ENCODE measurements at places on chromosomes 16 and 17.

- DNase-seq, result no peak
These were observed 17.3 kb downstream of the KANSL1 start for GRCh38 chr17:46175891-46176290.

- no peak for DNase-seq
These were observed 2.6 kb downstream of the DNAH2 start for GRCh38 chr17:7720125-7720524.

DNA sequence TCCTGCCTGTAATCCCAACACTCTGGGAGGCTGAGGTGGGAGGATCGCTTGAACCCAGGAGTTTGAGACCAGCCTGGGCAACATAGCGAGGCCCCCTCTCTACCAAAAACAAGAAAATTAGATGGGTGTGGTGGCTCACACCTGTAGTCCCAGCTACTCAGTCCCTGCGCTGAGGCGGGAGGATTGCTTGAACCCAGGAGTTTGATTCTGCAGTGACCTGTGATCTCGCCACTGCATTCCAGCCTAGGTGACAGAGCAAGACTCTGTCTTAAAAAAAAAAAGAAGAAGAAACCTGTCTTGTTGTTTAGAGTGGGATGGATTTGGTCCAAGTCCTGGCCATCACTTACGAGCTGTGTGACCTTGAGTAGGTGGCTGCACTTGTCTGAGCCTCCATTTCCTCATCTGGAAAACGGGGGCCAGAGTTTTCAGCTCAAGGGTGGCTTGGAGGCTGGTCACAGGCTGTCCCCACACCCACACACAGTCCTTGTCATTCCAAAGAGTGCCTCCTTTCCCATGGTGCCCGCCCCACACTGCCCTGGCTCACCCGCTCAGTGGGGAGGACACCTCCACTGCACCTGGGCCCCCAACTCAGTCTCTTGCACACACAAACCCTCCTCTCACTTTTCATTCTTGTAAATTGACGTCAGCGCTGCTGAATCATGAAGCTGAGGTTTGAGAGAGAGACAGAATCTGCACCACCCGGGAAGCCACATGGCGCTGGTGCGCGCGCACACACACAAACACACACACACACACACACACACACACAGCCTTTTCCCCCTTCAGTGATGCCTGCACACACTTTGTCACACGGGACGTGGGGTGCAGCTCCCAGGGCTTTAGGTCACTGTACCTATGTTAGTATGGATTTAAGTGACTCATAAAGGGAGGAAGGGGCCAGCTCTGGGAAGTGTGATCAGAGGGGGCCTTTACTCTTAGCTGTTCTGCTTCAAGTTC, 4.2 kb downstream of the SOCS1 start:
- DNase-seq, result no peak

DNA sequence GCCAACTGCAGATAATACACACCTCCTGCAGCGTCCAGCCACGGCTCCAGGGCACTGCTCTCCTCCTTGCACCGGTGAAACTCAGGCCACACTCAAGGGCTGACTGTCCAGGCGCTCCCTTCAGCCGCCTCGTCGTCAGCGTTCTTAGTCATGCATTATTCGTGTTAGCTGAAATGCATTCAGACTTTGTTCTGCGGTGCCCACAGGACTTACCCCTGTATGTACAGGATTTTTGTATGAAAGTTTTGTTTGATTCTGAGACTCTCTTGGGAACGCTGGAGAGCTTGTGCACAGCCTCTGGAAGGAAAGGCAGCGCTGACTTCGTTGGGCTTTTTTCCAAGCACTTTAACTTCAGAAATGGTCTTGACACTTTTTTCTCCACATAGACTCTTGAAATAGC, 22.1 kb downstream of the CIBAR2 start:
- no peak for DNase-seq

DNA sequence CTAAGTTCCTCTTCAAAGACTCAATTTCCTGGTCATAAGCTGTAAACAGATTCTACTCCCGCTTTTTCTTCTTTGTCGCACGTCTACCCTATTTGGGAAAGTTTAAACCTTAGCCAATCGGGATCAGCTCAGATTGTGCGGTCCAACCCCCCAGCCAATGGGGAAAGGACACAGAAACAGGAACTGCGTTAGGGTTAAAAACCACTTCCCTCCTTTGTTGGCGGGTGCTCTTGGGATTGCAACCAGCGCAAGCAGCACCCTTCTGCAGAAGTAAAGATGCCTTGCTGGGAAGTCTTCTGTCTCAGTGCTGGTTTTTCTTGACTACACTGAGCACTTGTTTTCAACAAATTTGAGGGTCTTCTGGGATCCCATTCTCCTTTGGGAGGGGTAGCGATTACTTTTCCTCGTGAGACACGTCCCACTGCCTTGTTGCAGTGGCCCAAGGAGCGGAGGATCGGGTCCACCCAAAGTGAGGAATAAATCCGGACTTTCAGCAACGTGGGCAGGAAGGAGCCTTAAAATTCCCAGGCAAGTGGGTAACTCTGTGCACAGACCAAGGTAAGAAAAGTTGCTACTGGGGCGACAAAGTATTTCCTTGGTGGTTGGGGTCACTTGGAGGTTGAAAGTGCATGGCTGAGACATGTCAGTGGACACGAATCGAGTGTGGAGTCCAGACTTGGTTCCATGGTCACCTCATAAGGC, 1.0 kb upstream of the YPEL3 start:
- peak; percentile 41 for DNase-seq

DNA sequence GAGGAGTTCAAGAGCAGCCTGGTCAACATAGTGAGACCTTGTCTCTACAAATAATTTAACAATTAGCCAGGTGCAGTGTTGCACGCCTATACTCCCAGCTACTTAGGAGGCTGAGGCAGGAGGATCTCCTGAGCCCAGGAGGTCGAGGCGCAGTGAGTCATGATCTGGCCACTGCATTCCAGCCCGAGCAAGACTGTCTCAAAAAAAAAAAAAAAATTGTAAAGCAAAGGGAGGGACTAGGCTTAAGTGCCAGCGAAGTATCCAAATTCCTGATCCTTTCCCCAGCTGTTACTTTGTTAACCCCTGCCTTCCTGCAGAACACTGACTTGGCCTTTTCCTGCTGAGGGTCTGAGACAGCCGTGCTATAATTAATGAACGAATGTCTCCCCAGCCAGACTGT, 2.7 kb downstream of the GDPD3 start:
- DNase-seq, result no peak

DNA sequence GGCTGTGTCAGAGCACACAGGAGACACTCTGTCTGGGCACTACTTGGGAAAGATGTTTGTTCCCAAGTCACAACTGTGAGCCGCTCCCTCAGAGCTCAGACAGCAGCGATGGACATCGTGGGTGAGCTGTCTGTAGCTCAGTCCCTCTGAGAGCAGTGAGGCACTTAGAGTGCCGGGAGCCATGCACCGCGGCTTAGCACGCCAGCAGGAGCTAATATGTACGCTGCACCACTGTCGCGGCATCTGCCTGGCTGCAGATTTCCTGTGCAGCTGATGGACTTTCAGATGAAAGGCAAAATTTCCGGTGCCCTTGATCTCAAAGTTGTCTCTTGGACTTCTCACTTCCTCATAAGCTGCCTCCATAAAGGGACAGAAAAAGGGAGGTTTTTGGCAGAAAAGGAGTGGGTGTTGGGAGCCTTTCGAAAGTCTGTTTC, 92.8 kb upstream of the ZNF469 start:
- peak; percentile 35 for DNase-seq

- no peak for DNase-seq
These were observed 33.9 kb downstream of the MYH11 start for GRCh38 chr16:15822957-15823356.

GRCh38 chr17:1744551-1745512, 2.2 kb downstream of the SERPINF2 start:
- no peak for DNase-seq

DNA sequence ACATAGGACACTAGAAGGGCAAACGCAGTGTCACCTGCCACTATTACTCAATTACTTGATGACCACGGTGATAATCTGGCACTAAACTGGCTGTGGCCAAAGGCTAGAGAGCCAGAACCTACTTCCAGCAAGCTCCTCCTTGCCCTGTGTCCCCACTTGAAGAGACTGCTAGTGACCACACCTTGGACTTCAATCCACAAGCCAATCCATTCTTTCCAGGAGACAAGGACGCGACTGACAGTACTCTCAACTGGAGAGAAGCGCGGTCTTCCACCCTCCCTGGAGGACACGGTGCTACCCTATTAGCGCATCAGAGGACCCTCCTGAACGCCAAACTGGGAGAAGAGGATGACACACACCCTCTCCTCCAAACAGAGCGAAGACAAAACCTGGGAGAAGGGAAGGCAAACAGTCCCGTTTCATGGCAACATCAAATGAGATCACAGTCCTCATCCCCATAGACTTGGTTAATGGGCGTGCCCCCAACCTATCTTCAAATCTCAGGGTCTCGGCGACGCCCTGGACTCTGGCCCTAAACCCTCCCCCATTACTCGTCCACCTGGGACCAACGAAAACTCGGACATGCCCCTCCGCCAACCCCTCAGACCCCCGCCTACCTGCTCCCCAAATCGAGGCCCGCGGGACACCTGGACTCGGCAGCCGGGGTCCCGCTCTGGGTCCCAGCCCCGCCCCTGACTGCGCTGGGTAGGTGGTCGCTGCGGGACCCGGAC, 508 bp downstream of the FLCN start:
- DNase-seq, result peak; percentile 7

GRCh38 chr17:37725021-37725595, 19.8 kb downstream of the HNF1B start:
- DNase-seq, result no peak

DNA sequence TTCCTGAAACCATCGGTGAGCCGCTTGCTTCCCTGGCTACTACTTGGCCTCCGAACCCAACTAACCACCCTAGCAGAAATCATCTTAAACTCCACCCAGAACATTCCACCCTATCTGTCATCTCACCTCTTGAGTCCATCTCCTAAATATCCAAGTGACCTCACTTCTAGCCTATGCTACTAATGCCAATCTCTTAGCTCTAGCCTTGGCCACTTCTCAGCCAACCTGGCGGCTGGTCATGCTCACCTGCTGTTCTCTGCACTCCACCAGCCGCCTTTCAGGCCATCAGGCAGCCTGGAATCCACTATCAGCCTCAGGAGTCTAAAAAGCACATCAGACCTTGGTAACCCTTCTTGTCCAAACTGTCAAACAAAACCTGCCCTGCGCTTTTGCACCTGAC, 11.9 kb upstream of the CYTH1 start:
- DNase-seq, result no peak

- DNase-seq, result no peak
These were observed 61.2 kb downstream of the HS3ST3A1 start for GRCh38 chr17:13540546-13540945.

DNA sequence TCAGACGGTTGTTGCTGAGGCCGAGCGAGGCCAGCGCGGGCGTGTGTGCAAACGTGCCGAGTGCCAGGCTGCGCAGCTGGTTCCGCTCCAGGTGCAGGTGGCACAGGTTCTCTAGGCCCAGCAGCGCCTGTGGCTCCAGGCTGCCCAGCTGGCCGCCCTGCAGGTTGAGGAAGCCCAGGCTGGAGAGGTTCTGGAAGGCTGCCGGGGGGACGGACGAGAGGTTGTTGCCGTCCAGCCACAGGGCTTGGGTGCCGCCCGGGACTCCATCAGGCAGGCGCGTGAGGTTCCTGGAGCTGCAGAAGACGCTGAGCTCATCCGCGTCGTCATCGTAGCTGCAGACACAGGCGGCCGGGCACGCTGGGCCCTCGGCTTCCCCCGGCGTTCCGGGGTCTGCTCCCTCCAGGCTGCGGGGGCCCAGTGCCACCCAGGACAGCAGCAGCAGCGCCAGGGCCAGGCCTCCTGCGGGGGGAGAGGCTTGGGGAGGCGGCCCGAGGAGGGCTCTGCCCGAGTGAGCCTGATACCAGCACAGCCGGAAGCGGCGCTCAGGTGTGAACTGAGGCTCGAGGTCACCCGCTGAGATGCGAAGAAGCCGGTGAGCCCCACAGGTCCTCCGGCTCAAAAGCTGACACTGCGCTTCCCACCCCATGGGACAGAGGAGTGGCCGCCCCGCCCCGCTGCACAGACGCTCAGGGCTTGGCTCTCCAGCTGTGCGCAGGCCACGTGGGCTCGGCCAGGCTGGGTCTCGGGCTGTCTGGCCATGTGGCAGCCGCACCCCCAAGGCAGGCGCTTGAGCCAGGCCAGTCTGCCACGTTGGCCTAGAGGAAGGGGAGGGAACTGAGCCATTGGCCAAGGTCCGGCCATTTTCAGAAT, 1.3 kb downstream of the IGFALS start:
- no peak for DNase-seq

- DNase-seq, result peak; percentile 93
These were observed 77.0 kb upstream of the TNRC6C start for GRCh38 chr17:77881545-77881944.

DNA sequence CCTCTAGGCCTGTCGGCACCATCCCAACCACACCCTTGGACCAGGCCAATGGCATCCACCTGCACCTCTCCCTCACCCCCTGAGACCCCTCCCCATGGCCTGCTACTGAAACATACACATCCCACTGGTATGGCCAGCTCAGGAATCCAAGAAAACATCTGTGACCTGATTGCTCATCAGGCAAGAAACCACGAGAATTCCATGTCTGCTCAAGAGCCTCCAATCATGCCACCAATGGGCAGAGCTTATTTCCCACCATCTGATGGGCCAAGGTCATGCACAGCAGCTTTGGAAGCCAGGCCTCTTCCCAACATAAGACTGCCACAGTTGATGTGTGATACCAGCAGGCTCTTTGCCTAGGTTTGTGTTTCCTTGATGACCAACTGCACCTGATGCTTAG, 190.1 kb downstream of the C16orf78 start:
- DNase-seq, result no peak

DNA sequence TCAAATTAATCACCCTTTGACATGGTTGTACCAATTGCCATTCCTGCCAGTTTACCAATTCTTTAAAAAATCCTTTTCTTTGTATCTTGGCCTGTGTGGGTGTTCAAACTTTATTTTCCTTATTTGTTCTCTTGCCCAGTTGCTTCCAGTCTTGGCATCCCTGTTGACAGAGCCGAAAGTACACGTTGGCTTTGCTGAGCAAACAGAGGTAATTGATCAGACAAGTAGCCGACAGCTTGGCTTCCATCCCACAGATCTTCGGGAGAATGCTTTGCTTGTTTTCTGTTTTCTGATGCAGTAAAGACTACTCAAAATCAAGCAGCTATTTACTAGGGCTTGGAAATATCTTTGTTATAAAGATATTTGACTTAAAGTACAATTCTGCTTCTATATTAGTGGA, 506.8 kb upstream of the SALL1 start:
- no peak for DNase-seq

DNA sequence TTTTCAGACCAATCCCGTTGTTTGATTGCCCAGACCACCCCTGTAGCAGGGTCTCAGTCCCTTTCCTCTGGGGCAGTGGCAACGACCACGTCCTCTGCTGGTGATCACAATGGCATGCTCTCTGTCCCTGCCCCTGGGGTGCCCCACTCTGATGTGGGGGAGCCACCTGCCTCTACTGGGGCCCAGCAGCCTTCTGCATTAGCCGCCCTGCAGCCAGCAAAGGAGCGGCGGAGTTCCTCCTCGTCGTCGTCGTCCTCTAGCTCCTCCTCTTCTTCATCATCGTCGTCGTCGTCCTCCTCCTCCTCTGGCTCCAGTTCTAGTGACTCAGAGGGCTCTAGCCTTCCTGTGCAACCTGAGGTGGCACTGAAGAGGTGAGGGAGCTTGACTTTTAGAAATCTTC, 9.2 kb downstream of the ELOB start:
- no peak for DNase-seq
